ENCODE measurements at places on chromosomes 3 and 15. TPM values are rescaled to one million over a fixed set of nuclear protein-coding genes. Genes with fewer than 3 reads are reported as not detected.

DNA sequence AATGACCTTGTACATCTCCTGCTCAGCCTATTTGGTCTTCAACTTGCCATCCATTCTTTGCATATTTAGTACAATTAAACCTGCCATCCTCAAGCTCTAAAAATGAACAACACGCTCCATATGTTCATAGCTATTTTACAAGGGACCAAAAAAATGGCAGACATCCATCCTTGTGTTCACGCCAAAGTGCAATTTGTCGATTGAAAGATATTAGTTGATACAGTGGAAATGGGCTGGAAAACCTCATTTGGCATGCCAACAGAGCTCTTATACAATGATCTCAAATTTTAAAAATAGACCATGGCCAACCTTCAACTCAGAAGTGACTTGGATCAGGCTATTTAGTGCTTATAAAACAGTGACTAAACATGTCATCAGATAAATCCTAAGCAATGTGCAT lies 413.6 kb upstream of the ARL6 start:
- no peak for DNase-seq

- no peak for DNase-seq
Observed at GRCh38 chr15:84981711-84982300, at the start of gene PDE8A. Gene PDE8A (plus strand): TSS chr15:84981856. CDS start chr15:84982163, 307 bp downstream.

DNA sequence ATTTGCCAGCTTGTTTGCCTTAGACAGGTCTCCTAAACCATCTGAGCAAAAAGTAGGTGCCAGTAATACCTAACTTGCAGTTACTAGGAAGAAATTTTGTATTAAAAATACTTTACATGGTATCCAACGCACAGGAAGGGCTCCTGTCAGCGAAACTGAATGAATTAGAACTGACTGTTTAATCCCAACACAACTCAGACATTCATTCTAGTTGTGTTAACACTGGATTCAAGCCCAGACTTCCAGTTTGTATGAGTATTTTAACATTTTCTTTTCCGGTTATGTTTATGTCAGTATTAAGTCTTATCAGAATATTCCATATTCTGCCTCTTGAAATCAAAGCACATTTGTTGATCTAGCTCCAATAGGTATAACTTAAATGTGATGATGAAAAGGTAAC lies 82.0 kb upstream of the SOX2 start:
- no peak for DNase-seq

DNA sequence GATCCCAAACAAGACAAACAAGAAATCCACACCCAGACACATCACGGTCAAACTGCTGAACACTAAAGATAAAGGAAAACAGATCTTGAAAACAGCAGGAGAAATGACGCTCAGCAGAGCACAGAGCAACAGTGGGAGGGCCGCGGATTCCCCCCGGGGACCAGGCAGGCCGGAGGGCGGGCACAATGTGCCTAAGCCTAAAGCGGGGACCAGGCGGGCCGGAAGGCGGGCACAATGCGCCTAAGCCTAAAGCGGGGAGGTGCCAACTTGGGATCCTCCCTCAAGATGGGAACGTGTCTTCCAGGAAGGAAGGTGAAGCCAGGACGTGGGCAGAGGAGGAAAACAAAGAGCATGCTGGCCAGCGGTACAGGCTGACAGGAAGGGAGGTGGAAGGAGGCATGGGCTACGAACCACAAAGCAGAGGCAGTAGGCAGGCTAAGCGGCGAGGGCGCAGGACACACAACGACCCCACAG lies 31.1 kb downstream of the CYFIP1 start:
- DNase-seq = peak; percentile 38

- DNase-seq = no peak
Observed at GRCh38 chr3:150179330-150179729, 208.6 kb upstream of the PFN2 start.

The RBPMS2 gene
- 1.9 TPM for total RNA-seq

- DNase-seq = no peak
Observed at GRCh38 chr3:160697637-160698380, 20.8 kb downstream of the ARL14 start.

The B4GALT4 gene
- 23.3 TPM for total RNA-seq

- no peak for DNase-seq
Observed at GRCh38 chr3:187027531-187028278, 97.4 kb downstream of the ST6GAL1 start.

DNA sequence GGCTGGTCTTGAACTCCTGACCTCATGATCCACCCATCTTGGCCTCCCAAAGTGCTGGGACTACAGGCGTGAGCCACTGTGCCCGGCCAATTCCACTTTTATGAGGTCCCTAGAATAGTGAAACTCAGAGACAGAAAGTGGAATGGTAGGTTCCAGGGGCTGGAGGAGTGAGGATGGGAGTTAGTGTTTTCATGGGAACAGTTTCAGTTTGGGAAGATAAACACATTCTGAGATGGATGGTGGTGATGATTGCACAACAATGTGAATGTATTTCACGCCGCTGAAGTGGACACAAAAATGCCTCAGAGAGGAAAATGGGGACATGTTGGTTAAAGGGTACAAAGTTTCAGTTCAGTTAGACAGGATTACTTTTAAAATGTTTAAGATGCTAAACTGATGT lies 22.5 kb upstream of the HDAC11 start:
- no peak for DNase-seq

All from kidney epithelial cell (primary cell).